ENCODE measurements at places on chromosomes 13 and 19. TPM values are rescaled to one million over a fixed set of nuclear protein-coding genes. Genes with fewer than 3 reads are reported as not detected.

The CEACAM3 gene
- total RNA-seq = not detected

The DOHH gene
- 12.8 TPM for total RNA-seq

The LGALS7B gene
- total RNA-seq = not detected

The PINLYP gene
- total RNA-seq = 11.7 TPM

The KCNK6 gene
- not detected for total RNA-seq

The ZNF211 gene
- 23.4 TPM for total RNA-seq

The CGB7 gene
- total RNA-seq = not detected

The OVOL3 gene
- total RNA-seq = not detected

The LILRB5 gene
- total RNA-seq = not detected

The ZNF235 gene
- 11.5 TPM for total RNA-seq

The LYL1 gene
- total RNA-seq = 0.30 TPM

The FCGBP gene
- 1.0 TPM for total RNA-seq

The SBK2 gene
- total RNA-seq = not detected

The C19orf18 gene
- 1.5 TPM for total RNA-seq

The PSG6 gene
- total RNA-seq = not detected

The ZFP14 gene
- total RNA-seq = 10.6 TPM

The TSHZ3 gene
- 3.0 TPM for total RNA-seq

The LRP3 gene
- 85.6 TPM for total RNA-seq

The ZSCAN5C gene
- not detected for total RNA-seq

The PROZ gene
- total RNA-seq = not detected

The POU2F2 gene
- 2.5 TPM for total RNA-seq

The CEACAM20 gene
- not detected for total RNA-seq

The TLE6 gene
- total RNA-seq = not detected

The ZNF414 gene
- 31.8 TPM for total RNA-seq

The FSD1 gene
- total RNA-seq = 53.5 TPM
